CD4-positive, alpha-beta T cell treated with Interleukin-6 at 100 ng/mL for 8 hours (primary cell): ENCODE measurements at places on chromosomes 7 and 10.

DNA sequence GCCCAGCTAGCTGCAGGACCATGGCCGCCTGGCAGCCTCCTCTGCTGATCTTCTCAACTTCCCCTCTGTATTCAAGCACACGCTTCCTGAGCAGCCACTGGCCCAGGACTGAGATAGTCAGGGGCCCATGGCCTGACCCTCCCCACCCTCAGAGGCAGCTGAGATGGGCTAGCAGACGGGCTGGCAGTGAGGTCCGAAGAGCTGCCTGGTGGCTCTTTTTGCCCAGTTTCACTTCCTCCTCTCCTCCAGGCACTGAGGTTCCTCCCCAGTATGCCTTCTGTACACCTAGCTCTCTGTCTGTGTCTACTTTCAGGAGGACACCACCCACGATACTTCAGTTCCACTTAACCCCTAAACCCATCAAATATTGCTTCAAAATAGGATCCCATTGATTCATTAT is 395.6 kb downstream of the TNS3 start:
- DNase-seq: no peak

DNA sequence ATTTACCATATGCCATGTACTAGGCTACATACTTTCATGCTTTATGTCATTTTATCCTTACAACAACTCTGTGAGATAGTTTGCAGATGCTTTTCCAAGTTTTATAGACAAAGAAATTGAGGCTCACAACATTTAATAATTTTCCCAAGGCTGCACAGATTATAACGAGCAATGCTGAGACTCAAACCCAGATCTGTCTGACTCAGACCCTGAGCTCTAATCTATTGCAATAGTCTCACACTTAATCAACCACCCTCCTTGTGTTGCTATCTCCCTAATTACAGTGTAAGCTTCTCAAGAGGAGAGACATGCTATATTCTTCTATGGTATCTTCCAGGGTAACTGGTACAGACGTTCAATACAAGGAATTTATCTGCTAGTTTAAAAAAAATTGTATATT is 247.6 kb downstream of the WDR11 start:
- no peak for DNase-seq

DNA sequence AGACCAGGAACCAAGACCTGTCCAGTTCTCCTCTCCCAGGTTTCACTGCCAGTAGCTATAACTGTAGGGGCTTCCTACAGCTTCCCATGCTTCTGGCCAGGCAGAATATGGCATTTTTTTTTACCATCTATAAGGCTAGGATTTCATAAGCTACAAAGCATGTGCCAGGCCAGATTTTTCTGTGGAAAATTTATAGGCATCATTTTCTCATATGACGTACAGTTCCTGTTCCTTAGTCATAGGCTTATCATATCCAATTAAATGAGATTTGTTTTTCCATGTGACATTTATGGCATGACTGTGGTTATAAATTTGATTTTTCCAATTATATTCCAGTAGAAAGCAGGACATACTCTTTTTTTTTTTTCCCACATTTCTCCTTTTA is 208.6 kb upstream of the NPY start:
- DNase-seq: no peak

- no peak for DNase-seq
These were observed 354.0 kb upstream of the NRP1 start for GRCh38 chr10:33688506-33688905.

DNA sequence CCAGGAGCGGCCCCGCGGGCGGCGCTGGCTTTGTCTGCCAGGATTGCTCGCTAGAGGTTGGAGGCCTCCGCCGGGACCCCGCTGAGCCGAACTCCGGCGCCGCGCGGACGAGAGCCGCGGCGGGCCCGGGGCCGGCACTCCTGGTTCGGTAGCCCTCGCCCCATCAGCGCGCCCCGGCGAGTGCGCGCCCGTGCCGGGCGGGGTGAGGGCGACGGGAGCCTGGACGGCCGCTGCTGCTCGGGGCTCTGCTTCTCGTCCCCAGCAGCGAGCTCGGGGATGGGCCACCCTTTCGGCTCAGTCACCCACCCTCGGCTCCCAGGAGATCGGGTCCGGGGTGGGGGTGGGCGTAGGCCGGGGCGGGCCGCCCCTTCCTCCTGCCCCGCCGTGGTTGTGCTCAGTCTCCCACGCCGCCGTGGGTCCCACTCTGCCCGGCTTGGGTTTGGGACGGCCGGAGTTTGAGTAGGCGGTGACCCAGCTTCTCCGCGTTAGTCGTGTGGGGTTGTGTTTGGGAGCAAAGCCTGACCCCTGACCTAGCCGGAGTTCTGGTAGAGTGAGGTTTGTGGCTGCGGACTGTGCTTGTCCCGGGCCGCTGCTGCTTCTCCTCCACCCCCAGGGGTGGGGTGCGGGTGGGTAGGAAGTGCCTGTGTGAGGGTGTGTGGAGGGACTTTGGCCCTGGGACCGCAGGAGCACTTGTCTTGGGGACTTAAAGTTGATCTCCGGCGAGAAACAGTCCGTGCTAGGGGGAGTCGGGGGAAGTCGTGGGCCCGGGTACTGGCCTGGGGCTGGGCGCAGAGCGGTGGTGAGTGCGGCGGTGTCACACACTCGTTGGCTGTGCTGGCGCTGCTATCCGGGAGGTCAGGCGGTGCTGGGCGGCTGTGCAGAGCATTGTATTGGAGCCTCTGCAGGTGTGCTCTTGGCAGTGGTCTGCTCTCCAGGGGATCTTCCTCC is 677 bp downstream of the TSPAN14 start:
- DNase-seq: no peak

DNA sequence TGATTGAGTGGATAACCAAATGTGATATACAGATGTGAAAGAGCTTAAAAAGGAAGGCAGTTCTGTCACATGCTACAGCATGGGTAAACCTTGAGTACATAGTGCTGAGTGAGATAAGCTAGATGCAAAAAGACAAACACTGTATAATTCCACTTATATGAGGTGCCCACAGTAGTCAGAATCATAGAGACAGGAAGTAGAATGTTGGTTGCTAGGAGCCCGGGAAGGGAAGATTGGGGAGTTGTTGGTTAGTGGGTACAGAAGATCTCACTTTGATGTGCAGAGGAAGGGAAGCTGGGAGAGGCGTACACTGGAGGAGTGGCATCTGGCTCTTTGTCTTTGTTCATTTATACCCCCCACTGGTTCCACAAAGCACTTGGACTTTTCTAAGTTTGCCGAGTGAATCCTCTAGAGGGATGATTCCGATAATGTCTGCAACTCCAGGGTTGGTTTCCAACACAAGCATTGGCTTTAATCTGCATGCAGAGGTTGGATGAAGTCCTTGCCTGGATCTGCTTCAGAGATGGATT is 39.5 kb downstream of the TSPAN14 start:
- peak; percentile 31 for DNase-seq

DNA sequence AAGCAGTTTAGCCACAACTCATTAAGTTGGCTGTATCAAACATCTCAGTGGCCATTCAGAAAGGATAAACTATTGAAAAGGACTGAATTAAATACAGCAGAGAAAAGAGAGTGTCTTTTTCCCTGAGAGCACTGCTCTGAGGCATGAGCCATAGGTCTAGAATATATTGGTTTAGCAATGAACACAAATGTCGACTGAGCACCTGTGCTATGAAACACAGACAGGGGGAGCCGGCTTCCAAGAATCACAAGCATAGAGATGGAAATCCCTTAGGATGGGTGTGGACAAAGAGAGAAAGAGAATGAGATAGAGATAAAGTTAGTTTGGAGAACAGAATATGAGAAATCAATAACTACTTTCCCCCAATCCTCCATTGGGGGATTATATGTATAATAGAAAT is 54.8 kb downstream of the DGKI start:
- no peak for DNase-seq
